Stimulated activated CD4-positive, alpha-beta T cell treated with anti-CD3 and anti-CD28 coated beads, Interleukin-2, amount 100 ng/mL, for 48 hours (primary cell): ENCODE measurements at places on chromosomes 16 and 17.

DNA sequence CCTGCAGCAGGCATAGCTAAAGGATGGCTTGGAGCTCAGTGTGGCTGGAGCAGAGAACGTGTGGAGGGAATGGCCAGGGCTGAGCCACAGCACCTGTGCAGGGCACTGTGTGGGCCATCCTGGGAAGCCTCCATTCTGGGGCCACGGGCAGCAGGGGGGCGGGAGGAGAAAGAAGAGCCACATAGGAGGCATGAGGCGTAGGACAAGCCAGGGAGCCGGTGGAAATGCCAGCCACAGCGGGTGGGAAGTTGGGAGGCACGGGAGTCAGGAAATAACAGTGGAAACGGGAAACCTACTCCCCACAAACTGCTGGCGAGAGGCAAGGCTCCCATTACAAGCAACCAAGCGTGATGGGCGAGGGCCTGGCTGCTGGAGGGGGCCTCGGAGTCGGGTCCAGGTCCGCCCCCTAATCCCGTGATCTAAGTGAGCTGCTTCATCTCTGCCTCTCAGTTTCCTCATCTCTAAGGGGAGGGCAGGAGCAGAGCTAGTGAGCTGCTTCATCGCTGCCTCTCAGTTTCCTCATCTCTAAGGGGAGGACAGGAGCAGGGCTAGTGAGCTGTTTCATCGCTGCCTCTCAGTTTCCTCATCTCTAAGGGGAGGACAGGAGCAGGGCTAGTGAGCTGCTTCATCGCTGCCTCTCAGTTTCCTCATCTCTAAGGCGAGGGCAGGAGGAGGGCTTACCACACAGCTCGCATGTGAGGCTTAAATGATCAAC lies 104.9 kb downstream of the ADCY9 start:
- DNase-seq = no peak

- no peak for DNase-seq
Measured at GRCh38 chr17:3035256-3035967, 28.0 kb downstream of the OR1D5 start.

GRCh38 chr17:74272731-74273201 lies 1.3 kb upstream of the DNAI2 start:
- DNase-seq = no peak

DNA sequence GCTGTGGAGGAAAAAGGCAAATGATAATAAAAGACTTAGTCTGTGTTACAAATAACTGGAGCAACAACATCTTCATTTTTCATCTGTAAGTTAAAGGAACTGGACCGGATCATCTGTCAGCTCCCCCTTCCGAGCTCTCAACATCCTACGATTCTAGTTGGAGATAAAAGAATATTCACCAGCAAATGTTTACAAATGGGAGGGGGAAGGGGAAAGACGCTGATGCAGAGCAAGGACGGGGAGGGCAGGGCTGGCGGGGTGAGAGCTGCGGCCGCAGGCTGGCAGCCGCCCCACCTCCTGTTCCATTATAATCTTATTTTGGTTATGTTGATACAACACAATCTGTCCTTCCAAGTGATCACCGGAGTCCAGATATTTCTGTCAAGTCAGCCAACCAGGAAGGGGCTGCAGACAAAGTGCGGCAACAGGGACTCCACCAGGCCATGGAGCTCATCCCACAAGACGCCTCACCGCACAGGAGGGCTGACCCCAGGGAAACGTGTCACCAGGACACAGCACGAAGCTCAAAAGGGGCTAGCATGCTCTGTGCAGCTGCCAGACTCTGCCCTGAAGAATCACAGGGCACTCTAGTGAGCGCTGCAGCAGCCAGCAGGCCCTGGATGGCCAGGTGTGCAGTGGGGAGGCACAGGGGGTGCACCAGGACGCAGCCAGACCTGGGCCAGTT lies 19.7 kb downstream of the FBXO31 start:
- DNase-seq = no peak

GRCh38 chr17:68519911-68520310 lies 7.7 kb downstream of the PRKAR1A start:
- DNase-seq = no peak

DNA sequence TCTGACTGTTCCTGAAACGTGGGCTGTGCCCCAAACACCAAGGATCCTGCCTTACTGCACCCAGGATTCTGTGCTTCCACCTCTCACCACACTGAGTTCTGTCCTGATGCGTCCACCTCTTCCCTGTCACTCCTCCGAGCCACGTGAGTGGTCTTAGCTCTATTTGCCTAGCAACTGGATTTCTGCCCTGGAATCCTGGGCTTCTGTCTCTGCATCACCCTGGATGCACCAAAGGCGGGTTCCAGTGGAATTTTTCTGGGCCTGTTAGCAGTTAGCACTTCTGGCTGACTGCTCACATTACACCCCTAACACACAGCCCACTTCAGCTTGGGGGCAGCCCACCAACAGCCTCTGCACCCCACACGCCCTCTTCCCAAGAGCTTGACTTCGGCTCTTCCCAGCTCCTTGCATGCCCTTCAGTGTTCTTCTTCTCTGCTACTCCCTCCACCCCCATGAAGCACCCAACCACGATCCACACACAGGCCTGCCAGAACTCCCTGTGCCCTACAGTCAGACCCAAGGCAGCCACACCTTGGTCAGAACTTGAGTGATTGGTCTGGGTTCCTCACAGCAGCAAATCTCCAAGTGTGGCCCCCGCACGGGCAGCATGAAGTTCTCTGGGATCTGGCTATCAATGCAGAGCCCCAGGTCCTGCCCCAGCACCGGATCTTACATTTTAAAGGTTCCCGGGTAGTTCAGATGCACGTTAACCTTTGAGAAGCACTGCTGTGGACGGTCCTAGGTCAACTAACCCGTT lies 129.8 kb upstream of the RCVRN start:
- no peak for DNase-seq

DNA sequence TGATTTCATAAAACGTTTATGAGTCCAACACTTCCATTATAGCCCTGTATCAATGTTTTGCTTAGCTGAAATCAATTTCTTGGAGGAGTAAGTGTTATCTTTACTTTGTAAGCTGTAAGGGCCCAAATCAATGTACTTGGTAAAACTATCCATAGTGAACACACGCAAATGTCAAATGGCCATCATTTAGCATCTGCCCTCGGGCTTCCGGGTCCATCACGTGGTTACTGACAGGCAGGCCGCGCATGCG lies 687 bp upstream of the NARF start:
- no peak for DNase-seq

- DNase-seq = no peak
Measured at GRCh38 chr17:55198690-55199370, 65.9 kb upstream of the HLF start.

- peak; percentile 53 for DNase-seq
Measured at GRCh38 chr16:80526418-80527061, 14.3 kb upstream of the DYNLRB2 start.

GRCh38 chr17:50542795-50543774 lies 3.9 kb upstream of the SPATA20 start:
- no peak for DNase-seq

DNA sequence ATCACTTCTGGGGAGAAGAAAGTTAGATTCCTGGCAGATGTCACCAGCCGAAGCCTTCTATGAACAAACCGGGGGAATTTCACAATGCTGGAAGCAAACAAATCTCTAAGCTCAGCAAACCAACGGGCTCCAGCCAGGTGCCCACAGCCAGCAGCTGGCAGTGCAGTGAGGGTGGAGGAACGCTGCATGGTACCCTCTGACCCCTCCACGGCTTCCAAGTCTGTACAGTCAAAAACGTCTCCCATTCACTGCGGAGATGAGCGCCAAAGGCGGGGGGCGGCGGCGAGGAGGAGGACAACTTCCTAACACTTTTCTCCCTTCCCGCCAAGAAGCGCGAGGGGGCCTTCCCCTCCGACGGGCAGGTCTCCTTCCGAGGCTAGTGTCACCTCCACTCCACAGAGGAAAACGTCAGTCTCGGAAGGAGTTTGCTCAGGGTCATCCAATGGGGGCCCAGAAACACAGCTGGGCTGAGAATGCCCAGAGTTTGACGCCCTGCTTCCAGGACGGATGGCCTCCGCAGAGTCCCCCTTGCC lies 924 bp downstream of the ZNF598 start:
- DNase-seq = no peak

DNA sequence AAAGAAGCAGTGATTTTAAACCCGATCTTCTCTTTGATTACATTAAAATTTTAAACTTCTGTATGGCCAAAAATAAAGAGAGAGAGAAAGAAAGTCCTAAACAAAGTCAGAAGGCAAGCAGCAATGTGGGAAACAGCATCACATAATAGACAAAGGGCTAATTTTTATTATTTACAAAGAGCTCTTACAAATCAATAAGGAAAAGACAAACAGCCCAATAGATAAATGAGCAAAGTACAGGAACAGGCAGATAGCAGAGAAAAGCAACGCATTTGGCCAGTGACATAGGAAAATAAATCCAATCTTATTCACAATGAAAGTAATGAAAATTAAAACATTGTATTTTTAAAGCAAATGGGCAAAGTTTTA lies 93.1 kb downstream of the SALL1 start:
- DNase-seq = no peak

DNA sequence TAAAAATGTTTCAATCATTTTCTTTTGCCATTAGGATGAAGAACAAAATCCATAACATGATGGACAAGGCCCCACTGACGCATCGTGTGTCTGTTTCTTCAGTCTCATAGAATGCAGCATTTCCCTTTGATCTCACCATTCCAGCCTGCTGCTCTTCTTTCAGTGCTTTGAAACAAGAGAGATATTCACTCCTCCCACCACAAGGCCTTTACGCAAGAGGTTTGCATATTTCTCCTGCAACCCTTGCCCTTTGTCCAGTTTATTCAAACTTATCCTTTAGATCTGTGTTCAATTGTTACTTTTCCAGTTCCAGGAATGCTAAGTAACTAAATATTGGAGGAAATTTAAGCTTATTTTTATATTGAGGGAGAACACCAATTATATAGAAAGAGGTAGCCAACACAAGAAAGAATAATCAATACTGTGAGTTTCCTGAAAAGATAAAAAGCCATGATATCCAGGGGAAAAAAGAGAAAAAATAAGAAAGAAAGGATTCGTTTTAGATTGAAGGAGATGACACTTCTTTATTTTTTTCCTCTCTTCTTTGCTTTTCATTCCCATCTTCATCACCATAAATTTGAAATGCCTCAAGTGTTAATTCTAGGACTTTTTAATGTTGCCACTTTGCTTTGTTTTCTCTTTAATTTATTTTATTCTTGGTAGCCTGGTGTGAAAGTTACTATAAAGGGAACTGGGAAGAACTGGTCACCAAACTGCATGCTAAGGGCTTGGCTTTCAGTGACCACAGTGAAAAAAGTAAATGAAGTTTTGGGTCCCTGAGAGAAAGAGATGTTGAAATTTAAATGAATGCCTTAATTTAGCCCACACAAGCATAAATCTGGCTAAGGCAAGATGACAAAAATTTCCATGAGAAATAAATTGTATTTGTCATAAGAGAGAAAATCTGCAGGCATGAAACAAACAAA lies 102.1 kb downstream of the KIF2B start:
- DNase-seq = no peak

- no peak for DNase-seq
Measured at GRCh38 chr16:31118223-31119155, 1.0 kb downstream of the KAT8 start.

GRCh38 chr17:64736804-64737492 lies 74.8 kb upstream of the SMURF2 start:
- peak; percentile 30 for DNase-seq

- no peak for DNase-seq
Measured at GRCh38 chr17:47785538-47786123, 36.0 kb downstream of the OSBPL7 start.

- no peak for DNase-seq
Measured at GRCh38 chr16:16012144-16012543, 62.7 kb downstream of the ABCC1 start.

GRCh38 chr16:81711657-81712319 lies 67.3 kb upstream of the PLCG2 start:
- DNase-seq = no peak

- no peak for DNase-seq
Measured at GRCh38 chr16:3980253-3981111, 100.0 kb upstream of the CREBBP start.

DNA sequence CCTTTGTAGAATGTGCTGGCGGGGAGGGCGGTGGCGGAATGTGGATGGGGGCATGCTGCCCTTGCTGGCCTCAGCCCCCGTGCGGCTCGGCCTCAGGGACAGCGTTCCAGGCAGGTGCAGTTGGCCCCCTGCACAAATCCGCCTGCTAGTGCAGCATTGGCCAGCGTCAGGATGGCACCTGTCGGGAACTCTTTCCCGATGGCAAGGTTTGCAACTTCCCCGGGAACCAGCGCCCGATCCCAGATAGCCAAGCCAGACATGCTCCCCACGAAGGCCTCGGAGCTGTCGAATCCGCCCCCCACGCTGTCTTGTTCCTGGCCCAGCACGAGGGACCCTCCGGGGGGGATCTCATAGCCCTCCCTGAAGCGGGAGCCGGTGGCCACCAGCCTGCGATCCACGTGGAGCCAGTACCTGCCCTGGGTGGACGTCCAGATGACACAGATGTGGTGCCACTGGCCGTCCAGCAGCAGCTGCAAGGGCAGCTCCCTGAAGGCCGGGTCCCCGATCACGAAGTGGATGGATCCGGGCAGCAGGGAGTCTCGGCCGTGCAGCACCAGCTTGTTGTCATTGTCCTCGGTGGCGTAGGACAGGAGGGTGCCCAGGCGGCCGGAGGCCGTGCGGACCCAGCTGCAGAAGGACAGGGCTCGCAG lies 2.8 kb downstream of the PTX4 start:
- no peak for DNase-seq
